A549 treated with RU486 at 1 μM for 4 hours (cell line): ENCODE measurements at places on chromosomes 2 and 18. TPM values are rescaled to one million over a fixed set of nuclear protein-coding genes. Genes with fewer than 3 reads are reported as not detected.

Gene NEUROD1
- not detected in 5 replicates for total RNA-seq

Gene IL37
- total RNA-seq = not detected in 5 replicates

Gene EHBP1
- 53.0 to 61.3 TPM (median 59.2 TPM) in 5 replicates for total RNA-seq

Gene G6PC2
- not detected in 5 replicates for total RNA-seq

Gene CD226
- total RNA-seq = 0.08 to 0.10 TPM (median 0.09 TPM) in 3 of 5 replicates, not detected in the others

Gene FBLN7
- 0.59 to 0.97 TPM (median 0.78 TPM) in 4 of 5 replicates, not detected in the other for total RNA-seq

Gene B3GNT7
- total RNA-seq = 1.7 to 2.6 TPM (median 2.0 TPM) in 5 replicates

Gene RTP5
- total RNA-seq = not detected in 5 replicates

Gene UGT1A5
- total RNA-seq = not detected in 5 replicates

Gene AGFG1
- total RNA-seq = 99.3 to 133 TPM (median 123 TPM) in 5 replicates

Gene TOGARAM2
- total RNA-seq = 0.09 to 0.20 TPM (median 0.18 TPM) in 4 of 5 replicates, not detected in the other

Gene HADHB
- total RNA-seq = 87.4 to 105 TPM (median 99.6 TPM) in 5 replicates

Gene DNAJC5G
- total RNA-seq = not detected in 5 replicates

Gene SLC5A7
- total RNA-seq = not detected in 5 replicates

Gene NXPH2
- total RNA-seq = not detected in 5 replicates

Gene SLC9A4
- total RNA-seq = not detected in 5 replicates

Gene GKN1
- 0.34 to 1.2 TPM (median 0.54 TPM) in 5 replicates for total RNA-seq

Gene IL1F10
- total RNA-seq = not detected in 5 replicates

Gene MRO
- 0.11 to 0.18 TPM (median 0.15 TPM) in 5 replicates for total RNA-seq

Gene DHRS9
- total RNA-seq = 2.8 to 5.8 TPM (median 3.7 TPM) in 5 replicates

Gene MSH2
- 27.2 to 54.5 TPM (median 43.6 TPM) in 5 replicates for total RNA-seq

Gene IL1A
- 0.10 to 0.23 TPM (median 0.12 TPM) in 5 replicates for total RNA-seq

Gene SERPINB3
- 0.09 to 0.21 TPM (median 0.14 TPM) in 3 of 5 replicates, not detected in the others for total RNA-seq

Gene PIGN
- total RNA-seq = 7.8 to 11.1 TPM (median 9.9 TPM) in 5 replicates

Gene ABHD1
- total RNA-seq = 0.75 to 1.5 TPM (median 1.3 TPM) in 5 replicates

Gene TMEM163
- total RNA-seq = 0.13 to 0.19 TPM in 2 of 5 replicates, not detected in the others

Gene PRSS56
- 0.14 to 0.27 TPM (median 0.22 TPM) in 4 of 5 replicates, not detected in the other for total RNA-seq

Gene RIT2
- not detected in 5 replicates for total RNA-seq

Gene RAB6C
- not detected in 5 replicates for total RNA-seq

Gene REG1B
- not detected in 5 replicates for total RNA-seq

Gene KATNAL2
- total RNA-seq = 1.3 to 2.5 TPM (median 2.1 TPM) in 5 replicates

Gene DNAJB2
- 40.3 to 55.4 TPM (median 48.6 TPM) in 5 replicates for total RNA-seq

Gene CCDC150
- total RNA-seq = 2.8 to 5.7 TPM (median 4.7 TPM) in 5 replicates

Gene YES1
- total RNA-seq = 10.9 to 31.3 TPM (median 24.3 TPM) in 5 replicates

Gene DSC3
- 1.6 to 2.8 TPM (median 1.9 TPM) in 5 replicates for total RNA-seq

Gene TXNDC2
- total RNA-seq = 0.06 to 0.38 TPM (median 0.16 TPM) in 5 replicates

Gene GPR45
- total RNA-seq = not detected in 5 replicates

Gene SP140
- 0.08 to 0.39 TPM in 2 of 5 replicates, not detected in the others for total RNA-seq

Gene RNF144A
- total RNA-seq = 4.5 to 8.2 TPM (median 7.6 TPM) in 5 replicates
